ENCODE measurements at places on chromosomes 12 and 14.

DNA sequence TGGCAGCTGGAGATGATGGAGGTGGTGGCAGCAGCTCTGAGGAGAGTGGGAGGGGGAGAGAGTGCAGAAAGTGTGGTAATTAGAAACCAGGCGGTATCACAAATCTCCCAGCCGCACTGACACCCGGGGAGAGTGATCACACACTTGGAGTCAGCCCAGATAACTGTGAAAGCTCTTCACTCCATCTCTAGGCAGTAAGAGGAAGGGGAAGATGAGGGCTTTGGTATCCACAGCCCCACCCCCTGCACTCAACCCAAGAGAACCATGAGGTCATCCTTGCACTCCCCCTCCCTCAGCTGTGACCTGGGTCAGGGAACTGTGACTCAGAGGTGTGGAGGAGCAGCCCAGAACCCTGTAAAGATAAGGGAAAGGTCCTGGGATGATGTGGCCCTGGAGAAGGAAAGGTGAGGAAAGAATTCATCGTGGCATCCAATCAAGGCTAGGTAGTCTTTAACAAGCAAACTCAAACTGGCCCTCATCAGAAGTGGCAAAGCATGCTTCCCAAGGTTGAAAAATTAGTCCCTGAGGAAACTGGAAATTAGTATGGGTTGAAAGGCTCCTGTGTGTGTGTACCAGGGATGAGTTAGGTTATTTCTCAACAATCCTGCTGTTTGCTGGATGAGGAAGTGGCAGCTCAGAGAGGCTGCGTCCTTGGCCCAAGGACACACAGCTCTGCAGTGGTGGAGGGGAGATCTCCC is 111.0 kb upstream of the LHX5 start:
- no peak for DNase-seq

GRCh38 chr14:48274826-48275225 is 599.4 kb upstream of the MDGA2 start:
- DNase-seq: no peak

- DNase-seq: no peak
Observed at GRCh38 chr12:44465139-44465538, 411.0 kb downstream of the NELL2 start.

DNA sequence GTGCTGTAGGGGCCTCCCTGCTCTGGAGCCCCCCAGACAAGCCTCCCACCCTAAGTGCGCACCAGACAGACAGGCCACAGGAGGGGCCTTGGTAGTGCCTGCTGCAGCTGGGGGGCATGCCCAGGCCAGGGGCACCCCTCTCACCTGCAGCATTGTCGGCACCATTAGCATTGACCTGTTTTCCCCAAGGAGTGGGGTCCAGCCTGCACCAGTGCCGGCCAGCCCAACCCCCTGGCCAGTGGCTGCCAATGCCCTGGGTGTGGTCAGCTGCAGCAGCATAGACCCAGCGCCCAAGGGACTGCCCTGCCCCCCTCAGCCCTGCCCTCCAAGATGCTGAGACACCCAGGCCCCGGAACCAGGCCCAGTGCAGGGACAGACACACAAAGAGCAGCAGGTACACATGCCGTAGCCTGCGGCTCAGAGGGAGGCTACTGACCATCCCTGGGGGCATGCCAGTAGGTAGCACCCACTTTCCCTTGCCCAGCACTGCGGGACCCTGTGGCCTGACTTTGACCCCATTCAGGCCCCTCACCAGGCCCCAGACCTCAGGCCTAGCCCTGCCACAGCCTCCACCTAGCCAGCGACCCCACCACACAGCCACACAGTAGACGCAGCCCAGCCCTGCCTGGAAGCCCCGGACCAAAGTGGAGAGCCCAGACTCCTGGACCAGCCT is 1.0 kb downstream of the AHNAK2 start:
- no peak for DNase-seq

DNA sequence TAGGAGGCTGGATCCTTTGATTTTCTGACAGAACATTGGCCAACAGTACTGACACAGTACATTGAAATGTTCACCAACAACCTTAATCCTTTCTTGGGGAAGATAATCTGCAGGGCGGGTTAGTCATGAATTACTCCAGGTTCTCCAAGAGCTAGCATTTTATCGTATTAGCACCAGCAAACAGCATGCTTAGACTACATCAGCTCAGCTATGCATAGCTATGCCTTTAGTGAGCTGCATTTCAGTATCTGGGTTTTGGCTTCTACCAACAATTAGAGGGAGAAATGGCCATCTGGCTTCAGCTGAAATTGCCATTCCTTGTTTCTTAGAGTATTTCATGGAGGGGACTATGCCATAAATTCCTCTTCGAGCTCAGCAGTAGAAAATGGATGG is 33.8 kb downstream of the SAMD4A start:
- no peak for DNase-seq

DNA sequence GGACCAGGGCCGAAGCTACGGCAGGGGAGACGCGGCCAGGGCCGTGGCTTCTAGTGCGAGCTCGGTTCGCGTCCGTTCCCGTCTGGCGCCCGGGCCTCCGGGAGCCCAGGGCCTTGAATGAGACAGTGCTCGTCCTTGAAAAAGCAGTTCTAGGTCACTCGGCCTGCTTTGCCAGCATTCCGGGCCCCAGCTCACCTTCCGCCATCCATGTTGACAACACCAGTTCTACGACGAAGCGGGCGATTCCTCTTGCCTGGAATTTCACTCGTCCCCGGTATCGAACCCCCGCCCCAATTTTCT is 4.5 kb downstream of the OR10AD1 start:
- DNase-seq: no peak

DNA sequence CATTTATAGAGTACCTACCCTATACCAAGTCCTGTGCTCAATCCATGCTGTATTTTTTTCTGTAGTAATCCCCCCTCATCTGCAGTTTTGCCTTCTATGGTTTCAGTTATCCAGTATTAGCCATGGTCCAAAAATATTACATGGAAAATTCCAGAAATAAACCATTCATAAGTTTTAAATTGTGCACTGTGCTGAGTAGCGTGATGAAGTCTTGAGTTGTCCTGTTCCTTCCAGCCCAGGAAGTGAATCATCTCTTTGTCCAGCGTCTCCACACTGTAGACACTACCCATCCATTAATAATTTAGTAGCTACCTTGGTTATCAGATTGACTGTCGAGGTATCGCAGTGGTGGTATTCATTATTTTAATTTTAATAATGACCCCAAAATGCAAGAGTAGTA is 54.2 kb downstream of the SUDS3 start:
- no peak for DNase-seq

DNA sequence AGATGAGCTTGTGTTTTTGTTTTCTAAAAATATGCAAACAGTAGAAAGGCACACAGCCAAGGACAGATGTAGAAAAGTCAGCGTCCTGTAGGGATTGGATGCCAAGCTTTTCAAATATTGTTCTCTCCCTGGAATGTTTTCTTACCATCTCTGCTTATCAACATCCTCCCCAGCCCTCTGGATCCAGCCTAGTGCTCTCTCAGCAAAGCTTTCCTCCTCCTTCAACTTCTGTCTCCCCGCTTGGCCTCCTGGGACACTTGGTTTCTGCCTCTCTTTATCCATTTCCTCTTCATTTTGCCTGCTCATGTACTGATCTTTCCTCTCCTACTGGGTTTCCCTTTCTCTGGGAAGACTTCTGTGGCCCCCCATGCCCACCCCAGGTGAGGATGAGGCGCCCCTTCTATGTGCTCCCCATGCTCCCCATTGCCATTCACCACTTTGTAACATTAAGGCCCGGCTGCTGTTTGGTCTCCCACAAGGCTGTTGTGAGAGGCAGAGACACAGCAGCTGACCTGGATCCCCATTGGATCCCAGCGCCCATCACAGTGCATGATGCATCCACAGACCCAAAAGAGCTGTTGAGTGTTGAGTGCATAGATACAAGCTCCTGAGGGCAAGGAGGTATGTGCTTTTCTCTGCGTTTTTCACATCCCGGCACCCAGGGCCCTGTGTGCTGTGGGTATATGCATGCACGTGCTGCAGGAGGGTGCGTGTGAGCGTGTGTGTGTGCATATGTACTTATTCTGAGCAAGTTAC is 38.2 kb downstream of the EVL start:
- no peak for DNase-seq

All from HTR-8/SVneo (cell line).